ENCODE measurements at places on chromosomes 3 and 15.

DNA sequence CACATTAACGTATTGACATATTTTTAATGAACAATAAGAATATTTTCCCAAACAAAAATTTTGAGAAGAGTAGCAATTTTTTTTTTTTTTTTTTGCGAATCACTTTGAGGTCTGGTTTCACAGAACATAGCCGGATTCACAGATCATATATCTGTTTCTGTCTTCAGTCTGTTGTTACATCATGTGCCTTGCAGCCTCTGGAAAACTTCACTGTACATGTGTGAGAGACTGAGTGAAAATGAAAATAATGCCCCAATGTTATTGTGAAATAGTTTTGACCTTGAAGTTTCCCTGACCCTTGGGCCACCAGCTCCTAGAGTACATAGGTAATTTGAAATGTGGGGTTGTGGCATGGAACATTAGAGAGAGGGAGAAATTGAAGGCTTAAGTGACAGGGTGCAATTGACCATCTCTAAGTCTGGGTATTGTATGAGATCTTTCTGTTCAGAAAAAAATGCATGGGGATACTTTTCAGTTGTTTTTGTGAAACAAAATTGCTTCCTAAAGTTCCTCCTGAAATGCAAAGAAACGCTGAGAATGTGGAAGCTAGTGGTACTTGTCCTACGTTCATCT lies 14.0 kb downstream of the ITPR1 start:
- DNase-seq = no peak

DNA sequence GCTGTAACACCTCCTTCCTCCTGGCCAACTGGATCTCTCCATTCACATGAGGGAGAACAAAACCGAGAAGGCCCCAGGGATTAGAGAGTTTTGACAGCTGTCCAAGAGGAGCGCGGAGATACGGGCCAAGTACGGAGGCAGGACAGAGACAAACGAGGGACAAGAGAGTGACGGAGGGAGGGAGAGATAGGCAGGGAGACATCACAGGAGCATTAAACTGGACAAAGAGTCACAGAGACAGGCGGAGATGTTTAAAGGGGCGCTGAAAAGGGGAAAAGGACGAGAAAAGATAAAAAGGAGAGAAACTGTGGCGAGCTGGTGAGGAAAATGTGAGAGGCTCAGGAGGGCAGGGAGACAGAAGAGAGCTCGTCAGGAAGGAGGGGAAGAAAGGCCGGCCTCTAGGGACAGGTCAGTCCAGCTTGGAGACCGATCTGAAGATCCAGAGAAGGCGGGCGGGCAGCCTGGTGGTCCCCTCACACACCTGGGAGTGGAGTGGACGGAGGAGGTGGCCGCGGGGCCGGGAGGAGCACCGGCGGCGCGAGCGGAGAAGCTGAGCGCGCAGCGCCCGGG lies 40.5 kb upstream of the ROPN1 start:
- DNase-seq = peak; percentile 16

- no peak for DNase-seq
Observed at GRCh38 chr3:155581579-155581978, 163.3 kb downstream of the PLCH1 start.

DNA sequence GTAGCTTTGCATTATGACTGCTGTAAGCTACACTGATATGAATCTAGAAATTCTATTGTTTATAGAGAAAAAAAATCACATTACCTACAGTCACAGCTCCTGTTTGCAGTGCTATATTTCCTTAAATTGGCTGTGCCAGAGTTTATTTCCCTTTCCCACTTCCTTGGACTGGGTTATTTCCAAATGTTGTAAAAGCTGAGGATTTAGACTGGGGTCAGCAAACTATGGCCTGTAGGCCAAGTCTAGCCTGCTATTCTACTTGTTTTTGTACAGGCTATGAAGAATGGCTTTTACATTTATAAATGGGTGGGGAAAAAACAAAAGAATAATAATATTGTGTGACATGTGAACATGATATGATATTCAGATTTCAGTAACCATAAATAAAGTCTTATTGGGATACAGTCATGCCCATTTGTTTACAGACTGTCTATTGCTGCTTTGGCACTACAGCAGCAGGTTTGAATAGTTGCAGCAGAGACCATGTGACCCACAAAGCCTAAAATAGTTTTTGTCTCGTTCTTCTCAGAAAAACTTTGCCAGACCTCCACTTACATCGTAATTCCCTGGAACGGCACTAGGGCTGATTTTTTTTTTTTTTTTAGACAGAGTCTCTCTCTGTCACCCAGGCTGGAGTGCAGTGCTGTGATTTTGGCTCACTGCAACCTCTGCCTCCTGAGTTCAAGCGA lies 7.8 kb downstream of the GLDN start:
- no peak for DNase-seq

DNA sequence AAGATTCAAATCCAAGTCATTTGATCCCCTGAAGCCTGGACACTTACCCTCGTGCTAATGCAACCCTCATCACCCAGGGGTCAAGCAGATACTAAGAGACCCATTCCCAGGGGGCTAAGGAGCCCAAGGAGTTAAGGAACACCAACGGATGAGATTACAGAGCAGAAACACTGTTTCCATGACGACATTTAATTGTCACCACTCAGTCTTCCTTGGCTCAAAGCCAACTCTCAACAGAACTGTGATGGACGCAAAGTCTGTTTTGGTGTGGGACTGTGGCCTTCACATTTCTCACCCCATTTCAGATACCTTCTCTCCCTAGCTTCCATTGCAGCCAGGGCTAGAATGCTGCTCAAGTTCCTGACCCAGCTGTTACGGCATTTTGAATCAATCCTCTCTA lies 383.5 kb upstream of the WNT5A start:
- DNase-seq = no peak

- DNase-seq = no peak
Observed at GRCh38 chr3:153254361-153254760, 92.3 kb downstream of the RAP2B start.

- DNase-seq = no peak
Observed at GRCh38 chr3:126731044-126731443, 27.0 kb downstream of the CHCHD6 start.

DNA sequence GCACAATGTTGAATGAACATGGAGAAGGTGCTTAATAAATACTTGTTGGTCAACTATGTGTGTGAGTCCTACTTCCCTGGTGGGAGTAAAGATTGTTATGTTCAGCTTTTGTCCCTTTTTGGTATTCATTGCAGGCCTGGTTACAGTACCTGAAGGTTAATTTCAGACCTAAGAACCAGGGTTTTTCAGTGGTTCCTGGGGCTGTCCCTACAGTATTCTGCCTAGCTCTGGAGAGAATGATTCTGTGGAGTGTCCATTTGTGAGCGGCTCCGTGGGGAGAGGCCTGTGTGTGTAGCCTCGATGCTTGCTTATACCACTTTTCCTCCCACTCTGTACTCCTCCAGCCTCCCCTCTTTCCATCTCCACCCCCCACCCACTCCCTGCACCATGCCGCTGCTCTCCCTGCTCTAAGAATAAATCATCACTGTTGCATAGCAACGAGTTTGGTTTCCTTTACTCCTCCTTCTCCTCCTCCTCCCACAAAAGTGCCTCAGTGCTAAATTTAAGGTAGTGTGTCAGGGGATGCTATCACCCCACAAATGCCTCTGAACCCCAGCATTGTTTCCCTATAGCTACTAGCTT lies 150.6 kb upstream of the ROPN1 start:
- no peak for DNase-seq

DNA sequence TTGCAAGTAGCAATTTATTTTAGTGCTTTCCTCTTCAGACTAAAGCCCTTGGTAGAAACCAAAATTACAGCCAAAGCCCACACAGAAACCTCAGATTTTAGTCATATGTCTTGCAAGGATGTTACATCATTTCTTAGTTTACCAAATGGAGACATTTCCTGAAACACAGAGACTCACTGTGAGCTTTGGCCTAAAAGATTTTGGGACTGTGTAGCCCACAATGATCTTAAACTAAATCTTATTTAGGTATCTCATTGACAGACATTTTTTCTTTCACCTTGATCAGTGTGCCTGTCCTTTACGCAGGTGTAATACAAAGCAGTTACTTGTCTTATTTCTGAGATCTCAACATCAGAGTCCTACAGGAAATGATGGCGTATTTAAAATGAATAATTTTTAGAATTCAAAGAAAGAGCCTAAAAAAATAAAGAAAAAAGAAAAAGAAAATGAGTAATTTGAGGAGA lies 27.8 kb upstream of the AP4E1 start:
- DNase-seq = no peak

DNA sequence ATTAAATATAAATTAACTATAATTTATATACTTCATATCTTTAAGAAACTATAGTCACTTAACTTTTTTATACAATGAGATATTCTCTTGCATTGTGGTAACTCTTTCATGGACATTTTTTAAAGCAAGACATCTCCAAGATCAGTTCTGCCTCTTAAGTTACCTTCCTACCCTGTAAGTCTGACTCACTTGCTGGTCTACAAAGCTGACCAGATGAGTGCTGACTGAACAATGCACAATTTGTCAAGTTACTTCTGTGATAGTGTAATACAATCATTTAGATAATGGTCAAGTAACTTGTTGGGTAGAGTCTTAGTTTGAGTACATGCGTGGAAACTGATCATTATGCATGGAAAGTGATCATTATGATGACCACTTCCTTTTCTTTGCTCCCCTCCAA lies 145.9 kb downstream of the MEIS2 start:
- DNase-seq = no peak

DNA sequence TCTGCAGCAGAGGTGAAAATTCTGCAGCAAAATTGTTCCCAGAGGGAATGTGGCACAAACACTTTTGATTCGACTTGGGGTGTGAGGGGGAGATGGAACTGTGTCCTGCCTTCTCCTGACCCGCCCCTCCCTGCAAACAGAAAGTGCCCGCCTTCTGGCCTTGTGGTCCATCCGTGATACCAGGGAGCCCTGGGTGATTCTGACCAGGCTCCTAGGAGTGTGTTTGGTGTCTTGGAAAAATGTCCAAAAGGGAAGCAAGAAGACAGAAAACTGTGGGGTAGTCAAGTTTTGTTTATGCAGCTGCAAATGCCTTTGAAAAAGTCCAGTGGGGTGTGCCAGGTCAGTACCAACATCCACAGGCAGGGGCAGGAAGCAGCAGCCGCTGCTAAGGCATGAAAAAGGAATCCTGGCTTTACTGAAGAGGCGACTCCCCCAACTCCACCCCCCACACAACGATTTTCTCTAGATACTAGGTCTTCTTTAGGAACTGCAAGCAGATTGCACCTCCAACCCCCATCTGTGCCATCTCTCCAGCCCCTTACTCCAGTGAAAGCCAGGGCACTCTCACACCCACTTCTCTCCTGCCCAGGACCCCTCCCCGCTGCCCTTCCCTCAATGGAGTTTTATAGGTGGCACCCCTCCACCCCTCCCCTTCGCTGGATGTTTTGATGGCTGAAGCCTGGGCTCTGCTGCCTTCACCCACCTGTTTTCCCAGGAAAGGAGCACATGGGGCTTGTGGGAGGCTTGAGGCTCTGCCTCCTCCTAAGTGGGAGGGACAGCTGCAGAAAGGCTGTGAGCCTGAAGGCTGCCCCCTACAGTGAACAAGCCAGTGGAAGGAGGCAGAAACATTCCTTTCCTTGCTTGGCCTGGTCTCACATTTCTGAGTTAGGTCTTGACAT lies 82.4 kb upstream of the HERC1 start:
- peak; percentile 50 for DNase-seq

GRCh38 chr3:60045686-60046085 lies 995.9 kb upstream of the CFAP20DC start:
- DNase-seq = no peak

GRCh38 chr3:124772081-124772831 lies 42.0 kb downstream of the UMPS start:
- no peak for DNase-seq

GRCh38 chr3:11913316-11913715 lies 66.6 kb upstream of the TAMM41 start:
- DNase-seq = no peak

- DNase-seq = no peak
Observed at GRCh38 chr3:2920103-2920502, 190.1 kb downstream of the IL5RA start.

DNA sequence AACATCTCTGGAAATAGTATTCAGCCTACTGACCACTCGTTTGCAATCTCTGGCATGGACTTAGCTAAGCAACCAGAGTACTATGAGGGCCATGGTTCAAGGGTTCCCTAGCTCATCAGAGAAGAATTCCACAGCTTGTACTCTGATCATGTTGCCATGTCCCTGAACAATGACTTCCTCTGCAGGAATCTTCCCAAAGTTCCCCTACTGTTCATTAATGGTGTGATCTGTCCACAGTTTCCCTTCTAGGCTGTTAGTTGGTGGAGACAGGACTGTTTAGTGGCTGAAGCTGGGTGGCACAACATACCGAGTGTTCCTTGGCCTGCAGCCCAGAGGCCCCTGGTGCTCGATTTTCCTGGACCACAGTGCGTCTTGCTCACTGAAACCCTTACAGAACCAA lies 44.4 kb upstream of the GALNT15 start:
- DNase-seq = no peak

DNA sequence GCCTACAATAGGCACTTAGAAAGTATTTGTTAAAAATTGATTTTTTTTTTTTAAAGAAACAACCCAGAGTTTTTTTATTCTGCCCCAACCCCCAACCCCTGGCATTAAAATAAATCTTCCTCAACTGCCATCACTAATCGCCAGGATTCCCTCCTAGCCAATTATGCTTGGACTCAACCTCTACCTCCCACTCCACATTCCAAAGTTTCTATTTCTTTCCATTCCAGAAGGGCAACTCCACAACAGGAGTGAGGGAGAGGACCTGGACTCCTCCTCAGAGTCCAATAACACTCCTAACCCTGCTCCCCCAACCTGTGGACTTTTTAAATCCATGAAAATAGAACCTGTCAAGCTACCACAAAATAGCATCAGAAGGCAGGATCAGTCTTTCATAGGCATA lies 99.4 kb downstream of the ADAMTS9 start:
- DNase-seq = no peak

DNA sequence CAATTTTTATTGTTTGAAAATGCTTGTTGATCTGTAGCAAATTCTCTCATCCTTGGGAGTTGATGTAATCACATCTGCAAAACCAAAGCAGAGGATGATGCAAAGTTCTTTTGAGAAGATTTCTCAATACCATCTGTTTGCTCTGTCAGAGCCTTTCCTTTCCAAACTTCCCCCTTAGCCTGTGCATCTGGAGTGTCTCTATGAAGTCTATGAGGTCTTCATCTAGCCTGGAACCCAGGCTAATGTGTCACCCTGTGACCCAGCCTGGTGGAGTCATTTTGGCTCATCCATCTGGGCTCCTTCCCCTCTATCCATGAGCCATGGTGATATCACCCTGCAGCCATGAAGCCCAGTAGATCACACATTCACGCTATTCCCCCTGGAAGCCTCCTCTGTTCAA lies 123.2 kb upstream of the SLC7A14 start:
- DNase-seq = no peak

GRCh38 chr3:125172346-125172745 lies 40.2 kb downstream of the SLC12A8 start:
- DNase-seq = no peak

DNA sequence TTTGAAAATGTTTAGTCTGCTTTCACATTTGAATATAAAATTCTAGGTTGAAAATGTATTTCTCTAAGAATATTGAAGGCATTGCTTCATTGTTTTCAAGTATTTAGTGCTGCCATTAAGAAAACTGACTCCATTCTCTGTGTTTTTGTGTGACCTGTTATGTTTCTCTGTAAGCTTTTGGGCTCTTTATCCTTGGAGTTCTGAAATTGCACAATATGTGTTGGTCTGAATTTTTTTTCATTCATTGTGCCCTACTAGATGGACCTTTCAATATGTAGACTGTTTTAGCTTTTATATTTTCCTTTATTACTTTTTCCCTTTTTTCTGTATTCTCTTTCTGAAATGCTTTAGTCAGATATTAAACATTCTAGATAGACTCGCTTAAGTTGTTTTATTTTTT lies 22.2 kb downstream of the FAM98B start:
- no peak for DNase-seq
